ENCODE measurements at places on chromosomes 12 and 14.

DNA sequence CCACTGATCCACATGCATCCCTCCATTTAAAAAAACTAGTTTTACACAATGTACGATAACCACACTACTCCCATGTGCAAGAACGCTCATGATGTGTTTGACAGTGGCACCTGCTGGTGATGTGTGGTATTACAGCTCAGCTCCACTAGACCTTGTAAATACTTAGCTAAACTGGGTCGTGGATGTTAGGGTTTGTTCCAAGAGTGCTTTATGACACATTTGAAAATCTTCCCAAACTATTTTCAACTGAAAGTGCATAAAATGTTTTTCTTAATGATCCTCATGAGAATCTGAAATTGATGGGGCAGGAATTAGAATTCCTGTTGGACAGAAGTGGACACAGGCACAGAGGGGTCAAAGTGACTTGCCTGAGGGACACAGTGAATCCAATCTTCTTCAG is 99.2 kb downstream of the SCARB1 start:
- DNase-seq, result no peak

- no peak for DNase-seq
These were observed 25.8 kb upstream of the PHLDA1 start for GRCh38 chr12:76057326-76057725.

- DNase-seq, result no peak
These were observed 22.3 kb upstream of the ALX1 start for GRCh38 chr12:85257671-85258070.

DNA sequence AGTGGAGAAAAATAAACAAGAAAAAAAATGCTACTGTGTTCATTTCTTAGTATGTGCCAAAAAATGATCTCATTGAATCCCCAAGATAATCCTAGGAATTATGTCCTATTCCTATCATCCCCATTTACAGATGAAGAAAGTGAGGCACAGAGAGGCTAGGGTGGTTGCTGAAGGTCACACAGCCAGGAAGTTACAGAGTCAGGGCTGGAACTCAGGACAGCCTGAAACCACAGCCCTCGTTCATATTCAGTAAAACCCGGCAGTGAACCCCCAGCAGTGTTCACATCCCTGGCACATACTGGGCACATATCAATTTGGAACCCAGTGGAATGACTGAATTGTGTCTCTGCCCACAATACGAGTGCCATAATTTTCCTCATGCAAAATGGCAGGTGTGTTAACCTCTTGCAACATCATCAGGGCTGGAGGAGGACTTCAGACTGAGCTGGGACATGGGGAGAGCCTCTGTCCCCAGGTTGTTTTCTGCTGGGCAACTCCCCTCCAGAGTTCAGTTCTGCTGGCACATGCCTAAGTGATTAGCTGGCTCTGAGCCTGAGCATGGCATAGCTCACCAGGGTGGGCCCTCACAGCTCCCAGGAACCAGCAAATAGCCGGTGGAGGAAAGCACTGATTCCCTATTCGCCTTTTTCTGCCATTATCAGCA is 2.0 kb upstream of the PPP1CC start:
- no peak for DNase-seq

- no peak for DNase-seq
These were observed 830.0 kb upstream of the NOVA1 start for GRCh38 chr14:27427796-27428195.
